ENCODE measurements at places on chromosomes 4 and X.

GRCh38 chr4:95190751-95191436 lies 357.9 kb downstream of the UNC5C start:
- peak; percentile 62 for DNase-seq

GRCh38 chr4:68885545-68885944 lies 66.1 kb downstream of the UGT2A3 start:
- DNase-seq = no peak

GRCh38 chrX:139224953-139225665 lies 305.4 kb upstream of the F9 start:
- DNase-seq = no peak

GRCh38 chr4:105147553-105148161 lies 981 bp downstream of the TET2 start:
- peak; percentile 71 for DNase-seq

DNA sequence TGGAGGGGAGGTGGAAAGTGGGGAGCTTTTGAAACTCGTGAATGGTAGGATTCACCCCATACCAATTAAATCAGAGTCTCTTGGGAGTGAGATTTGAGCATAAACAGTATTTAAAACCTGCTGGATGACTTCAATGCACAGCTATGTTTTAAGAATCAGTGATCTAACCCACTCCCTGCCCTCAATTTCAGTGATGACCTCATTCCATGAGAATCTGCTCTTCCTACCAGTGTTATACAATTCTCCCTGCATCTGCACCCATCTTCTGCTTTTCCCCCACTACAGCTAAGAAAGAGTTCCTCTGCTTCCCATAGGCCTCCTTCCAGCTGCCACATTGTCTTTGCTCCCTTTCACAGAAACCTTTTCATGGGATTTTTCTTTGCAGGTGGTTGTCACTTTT lies 18.3 kb upstream of the H2AZ1 start:
- no peak for DNase-seq

DNA sequence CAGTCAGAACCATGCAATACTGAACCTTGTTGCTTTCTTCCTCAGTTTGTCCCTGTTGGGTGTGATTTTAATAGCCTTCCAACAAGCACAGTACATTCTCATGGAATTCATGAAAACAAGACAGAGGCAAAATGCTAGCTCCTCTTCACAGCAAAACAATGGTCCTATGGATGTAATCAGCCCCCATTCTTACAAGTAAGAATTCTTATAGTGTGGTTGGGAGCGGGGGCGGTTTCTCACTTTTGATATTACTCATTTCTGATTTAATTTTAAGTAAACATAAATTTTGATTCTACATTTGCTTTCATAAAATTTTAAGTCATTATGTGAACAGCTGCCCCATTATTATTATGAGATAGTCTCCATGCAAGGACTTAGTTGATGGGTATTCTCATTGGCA lies 80.8 kb upstream of the TLR2 start:
- DNase-seq = no peak

- DNase-seq = no peak
Measured at GRCh38 chrX:7552760-7553159, 290.2 kb upstream of the VCX start.

GRCh38 chr4:86919561-86920223 lies 15.1 kb upstream of the AFF1 start:
- DNase-seq = no peak

- DNase-seq = no peak
Measured at GRCh38 chr4:52840531-52841370, 21.4 kb upstream of the RASL11B start.

GRCh38 chr4:5704276-5704675 lies 4.1 kb downstream of the EVC2 start:
- no peak for DNase-seq

GRCh38 chr4:41287005-41287404 lies 30.3 kb downstream of the UCHL1 start:
- DNase-seq = no peak

- no peak for DNase-seq
Measured at GRCh38 chr4:97670703-97671269, 472.5 kb downstream of the STPG2 start.

GRCh38 chr4:163534056-163534455 lies 39.6 kb downstream of the TMA16 start:
- DNase-seq = no peak

GRCh38 chr4:77155631-77156452 lies 1.2 kb upstream of the CCNG2 start:
- DNase-seq = peak; percentile 52

DNA sequence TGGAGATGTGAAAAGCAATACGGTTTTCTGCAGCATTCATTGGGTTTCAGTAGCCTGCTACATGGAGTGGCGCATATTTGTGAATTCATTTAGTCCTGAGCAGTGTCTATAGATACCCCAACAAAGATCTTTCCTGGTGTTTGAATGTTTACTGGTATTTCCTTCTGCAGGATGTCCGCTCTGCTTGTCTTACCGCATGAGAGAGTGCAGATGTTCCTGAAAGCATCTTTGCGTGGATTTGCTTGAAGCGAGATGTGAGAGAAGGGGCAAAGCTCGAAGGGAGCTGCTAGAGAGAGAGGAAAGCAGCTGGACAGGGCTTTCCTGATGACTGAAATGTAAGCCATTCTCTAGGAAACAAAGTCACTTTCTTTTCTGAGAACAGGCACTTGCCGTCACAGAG lies 40.9 kb upstream of the GYPA start:
- DNase-seq = no peak

All from globus pallidus (tissue), 1 donor.